Hippocampal formation (tissue), 2 donors: ENCODE measurements at places on chromosomes 6 and 20.

DNA sequence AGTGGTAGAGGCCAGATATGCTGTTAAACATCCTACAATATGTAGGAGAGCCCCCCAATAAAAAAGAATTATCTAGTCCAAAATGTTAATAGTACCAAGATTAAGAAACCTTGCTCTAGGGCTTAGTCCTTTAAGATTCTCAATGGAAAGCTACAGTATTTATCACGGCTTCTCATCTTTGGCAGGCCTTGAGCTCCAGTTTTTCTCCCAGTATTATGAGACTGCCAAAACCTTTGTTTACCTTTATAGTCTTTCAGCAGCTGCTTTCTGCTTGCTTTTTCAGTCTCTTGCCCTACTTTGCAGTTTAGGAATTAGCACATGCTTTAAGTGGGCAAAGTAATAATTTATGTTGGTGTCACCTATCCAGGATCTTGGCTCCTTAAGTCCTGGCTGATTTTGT is 59.7 kb downstream of the NHLRC1 start:
- DNase-seq, result no peak

DNA sequence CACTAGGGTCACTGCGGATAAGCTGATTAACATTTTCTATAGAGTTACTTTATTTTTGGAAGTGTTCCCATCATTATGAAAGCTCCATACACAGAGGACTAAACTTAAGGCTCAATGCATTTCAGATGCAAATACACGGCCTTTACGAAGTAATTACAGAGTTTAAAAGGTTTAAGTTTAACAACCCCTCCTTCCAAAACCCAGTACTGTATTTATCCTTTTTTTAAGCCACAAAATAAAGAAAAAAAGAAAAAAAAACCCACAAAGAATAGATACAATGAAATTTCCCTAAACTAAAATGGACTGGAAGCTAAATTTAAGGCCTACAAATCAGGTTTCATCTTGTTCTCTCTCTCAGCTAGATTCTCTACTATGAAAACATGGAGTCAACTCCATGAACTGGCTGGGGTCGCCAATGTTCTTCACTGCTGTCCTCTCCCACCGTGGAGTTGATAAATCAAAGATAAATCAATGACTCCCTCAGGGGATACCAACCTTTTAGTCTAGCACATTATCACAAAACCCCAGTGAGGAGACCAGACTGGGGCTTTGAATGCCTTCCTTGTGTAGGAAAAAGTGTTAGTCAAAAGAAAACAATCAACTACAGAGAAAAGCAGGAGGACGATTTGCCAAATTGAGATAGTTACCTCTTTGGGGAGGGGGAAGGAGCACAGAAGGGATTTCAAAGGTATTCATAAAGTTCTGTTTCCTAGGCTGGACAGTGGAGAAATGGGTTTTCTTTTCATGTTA is 52.5 kb downstream of the TNFRSF21 start:
- DNase-seq, result no peak

GRCh38 chr6:166387642-166388289 is 5.0 kb upstream of the MPC1 start:
- no peak for DNase-seq

DNA sequence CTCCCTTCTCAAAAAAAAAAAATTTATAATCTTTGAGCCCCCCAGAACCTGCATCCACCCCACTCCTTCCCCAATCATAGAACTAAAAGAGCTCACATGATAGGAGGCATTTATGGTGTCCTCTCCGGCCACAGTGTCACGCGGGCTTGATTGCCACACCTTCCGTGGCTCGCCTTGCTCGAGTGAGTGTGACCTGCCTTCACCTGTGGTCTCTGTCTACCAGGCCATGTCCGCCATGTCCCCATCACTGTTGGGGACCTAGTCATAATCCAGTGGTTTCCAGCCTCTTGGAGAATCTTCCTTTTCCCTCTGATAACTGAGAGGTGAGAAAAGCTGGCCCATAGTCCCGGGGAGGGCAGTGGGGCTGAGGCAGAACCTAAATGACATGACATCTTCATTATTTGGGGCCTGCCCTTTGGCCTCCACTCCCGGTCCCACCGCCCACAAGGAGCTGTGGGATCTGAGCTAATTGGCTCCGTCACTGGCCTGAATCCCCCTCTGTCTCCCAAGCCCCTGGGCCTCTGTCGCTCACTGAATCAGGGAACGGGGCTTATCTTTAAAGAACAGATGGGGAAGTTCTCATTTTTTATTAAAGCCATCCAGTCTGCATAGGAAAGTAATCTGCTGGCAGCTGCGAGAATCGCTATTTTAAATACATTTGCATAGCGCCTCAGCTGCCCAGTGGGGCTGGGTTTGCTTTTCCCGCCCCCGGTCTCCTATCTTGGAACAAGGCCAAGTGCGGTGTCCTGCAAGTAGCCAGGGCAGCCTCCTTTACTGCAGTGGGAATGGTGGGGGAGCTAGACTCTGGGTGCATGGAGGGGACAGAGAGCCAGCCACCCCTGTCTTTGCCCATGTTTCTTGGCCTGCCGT is 197.6 kb upstream of the PMEPA1 start:
- no peak for DNase-seq

DNA sequence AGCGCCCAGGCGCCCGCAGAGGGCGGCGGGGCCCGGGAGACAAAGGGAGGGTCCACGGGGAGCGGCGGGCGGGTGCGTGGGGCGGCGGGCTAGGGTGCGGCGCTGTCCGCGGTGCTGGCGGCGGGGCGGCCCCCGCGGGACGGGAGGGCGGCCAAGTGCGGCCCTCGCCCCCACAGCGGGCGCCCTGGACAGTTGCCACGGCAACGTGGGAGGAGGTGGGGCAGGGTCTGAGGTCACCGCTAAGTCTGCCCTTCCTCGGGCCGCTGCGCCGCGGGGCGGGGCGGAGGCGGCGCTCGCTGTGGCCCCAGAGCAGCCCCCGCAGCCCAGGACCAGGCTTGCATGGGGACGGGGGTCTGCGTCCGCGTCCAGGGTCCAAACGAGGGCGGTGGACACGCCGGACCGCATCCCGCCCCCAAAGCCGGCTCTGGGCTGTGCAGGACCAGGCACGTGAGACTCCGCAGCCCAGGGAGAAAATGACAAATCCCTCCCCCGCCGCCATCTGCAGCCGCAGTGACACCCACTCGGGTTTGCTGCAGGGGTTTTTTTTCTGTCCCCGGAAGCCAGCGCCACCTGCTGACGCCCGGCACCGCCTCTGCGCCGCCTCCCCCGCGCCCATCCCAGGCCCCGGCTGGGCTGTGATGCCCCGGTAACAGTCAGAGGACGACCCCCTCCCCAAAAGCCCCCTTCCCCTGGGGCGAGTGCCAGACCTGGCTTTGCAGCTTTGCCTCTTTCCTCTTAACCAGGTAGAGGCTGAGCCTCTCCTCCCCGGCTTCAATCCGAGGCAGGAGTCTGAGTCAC is 36.8 kb downstream of the YTHDF1 start:
- no peak for DNase-seq

DNA sequence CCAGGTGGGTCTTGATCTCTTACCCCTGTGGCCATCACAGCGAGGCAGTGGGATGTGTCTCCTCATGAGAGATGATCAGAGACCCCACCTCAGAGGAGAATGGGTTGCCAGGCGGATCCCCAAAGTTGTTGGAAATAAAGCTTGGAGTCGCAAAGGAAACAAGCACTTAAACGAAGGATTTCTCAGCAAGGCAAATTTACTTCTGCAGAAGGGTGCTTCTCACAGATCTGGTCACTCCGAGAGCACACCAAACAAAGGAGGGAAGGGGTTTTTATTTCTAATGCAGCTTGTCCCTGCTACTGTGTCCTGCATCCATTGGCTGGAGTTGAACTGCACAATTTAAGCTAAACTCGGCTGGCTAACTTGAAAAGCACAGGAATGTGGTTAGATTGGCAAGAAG is 466.6 kb upstream of the EYS start:
- no peak for DNase-seq
